ENCODE measurements at places on chromosomes 1 and 21. TPM values are rescaled to one million over a fixed set of nuclear protein-coding genes. Genes with fewer than 3 reads are reported as not detected.

RGS4 gene
- total RNA-seq: 0.33 TPM

CLCA2 gene
- 178 TPM for total RNA-seq

GNAT2 gene
- total RNA-seq: not detected

KRTAP21-2 gene
- not detected for total RNA-seq

BEST4 gene
- total RNA-seq: 0.67 TPM

Measured in mammary epithelial cell (primary cell).